ENCODE measurements at places on chromosomes 12 and 14.

GRCh38 chr12:130320536-130320935 lies 17.2 kb upstream of the PIWIL1 start:
- DNase-seq = no peak

DNA sequence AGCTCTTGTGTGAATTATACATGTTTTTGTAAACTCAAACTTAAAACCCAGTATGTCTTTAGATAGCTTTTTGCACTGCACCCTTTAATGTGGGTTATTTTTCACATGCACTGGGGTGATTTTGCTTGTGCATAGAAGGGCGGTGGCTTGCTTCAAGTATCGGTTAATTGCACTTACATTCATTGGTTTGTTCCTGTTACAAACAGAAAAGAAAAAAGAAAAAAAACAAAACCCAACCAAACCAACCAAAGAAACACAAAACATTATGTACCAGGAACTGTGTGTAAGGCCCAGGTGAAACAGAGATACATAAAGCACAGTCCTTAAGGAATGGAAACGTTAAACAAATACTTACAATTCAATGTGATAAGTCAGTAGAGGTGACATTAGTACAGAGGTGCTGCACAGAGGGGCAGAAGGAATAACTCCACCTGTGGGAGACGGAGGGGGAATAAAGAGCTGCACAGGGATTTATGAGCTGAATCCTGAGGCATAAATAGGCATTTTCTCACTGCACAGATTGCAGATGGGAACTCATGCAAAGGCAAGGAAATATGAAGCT lies 151.4 kb downstream of the KTN1 start:
- DNase-seq = no peak

DNA sequence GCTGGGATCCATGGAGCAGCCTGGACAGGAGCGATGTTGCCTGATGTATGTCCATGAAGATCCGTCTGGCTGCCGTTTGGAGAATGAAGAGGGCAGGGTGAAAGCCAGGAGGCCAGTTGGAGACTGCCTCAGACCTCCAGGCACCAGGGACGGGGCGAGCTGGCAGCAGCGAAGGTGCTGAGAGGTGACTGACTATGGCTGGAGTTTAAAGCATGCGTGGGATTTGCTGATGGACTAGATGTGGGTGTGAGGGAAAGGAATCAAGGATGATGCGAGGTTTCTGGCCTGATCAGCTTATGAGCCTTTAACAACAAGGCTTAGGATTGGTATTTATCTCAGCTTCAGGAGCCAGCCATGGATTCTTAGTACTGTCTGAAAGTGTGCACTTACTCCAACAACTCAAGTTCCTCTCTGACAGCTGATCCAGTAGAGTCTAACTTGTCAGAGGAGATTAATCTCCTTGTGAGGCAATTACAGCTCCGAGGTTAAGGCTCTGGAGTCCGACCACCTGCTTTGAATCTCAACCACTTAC lies 49.4 kb downstream of the DYNC1H1 start:
- no peak for DNase-seq

DNA sequence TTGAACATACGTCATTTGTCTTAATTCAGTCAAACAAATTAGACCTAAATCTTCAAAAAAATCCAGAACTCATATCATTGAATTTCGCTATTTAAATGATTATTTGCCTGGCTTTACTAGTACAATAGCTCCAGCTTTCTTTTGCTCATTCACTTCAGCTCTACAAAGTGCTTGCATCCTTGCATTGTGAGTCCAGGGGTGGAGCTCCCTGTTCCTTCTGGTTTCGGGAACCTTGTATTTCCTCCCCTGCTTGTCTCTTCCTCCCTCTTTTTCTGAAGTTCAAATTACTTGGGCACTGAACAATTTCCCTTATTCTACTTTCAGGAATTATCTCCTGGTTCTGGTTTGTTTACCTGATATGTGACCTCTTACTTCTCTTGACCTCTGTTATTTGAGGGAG lies 58.1 kb upstream of the KITLG start:
- peak; percentile 29 for DNase-seq

DNA sequence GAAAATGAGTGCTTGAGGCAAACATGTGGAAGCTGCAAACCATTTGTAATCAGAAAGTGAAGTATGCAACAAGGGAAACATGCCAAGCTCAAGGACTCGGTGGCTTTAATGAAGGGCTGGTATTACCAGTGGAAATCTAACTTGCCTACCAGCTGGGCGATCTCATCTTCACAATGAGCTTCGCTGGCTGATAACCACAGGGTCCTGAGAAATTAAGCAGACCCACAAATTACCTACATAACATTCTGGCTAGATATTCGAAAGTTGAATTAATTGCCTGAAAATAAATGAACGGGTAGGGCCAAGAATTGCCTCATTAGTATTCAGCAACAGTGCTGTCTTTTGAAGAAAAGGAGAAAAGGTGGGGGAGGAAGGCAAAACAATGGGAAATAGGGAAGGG lies 439.4 kb downstream of the PDZRN4 start:
- DNase-seq = no peak

GRCh38 chr14:26606729-26607312 lies 9.0 kb upstream of the NOVA1 start:
- no peak for DNase-seq

DNA sequence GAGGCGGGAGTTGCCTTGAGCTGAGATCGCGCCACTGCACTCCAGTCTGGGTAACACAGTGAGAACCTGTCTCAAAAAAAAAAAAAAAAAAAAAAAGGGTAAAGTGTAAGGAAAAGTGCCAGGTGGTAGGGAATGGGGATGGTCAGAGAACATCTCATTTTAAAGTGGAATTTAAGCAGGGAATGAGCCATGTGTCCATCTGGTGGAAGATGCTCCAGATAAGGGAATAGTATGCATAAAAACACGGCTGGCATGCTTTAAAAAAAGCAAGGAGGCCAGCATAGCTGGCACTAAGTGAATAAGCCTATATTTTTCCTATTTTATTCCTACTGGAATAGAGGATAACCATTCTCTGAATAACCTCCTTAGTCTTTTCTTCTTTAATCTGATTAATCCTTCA lies 33.7 kb downstream of the FAM186A start:
- no peak for DNase-seq

DNA sequence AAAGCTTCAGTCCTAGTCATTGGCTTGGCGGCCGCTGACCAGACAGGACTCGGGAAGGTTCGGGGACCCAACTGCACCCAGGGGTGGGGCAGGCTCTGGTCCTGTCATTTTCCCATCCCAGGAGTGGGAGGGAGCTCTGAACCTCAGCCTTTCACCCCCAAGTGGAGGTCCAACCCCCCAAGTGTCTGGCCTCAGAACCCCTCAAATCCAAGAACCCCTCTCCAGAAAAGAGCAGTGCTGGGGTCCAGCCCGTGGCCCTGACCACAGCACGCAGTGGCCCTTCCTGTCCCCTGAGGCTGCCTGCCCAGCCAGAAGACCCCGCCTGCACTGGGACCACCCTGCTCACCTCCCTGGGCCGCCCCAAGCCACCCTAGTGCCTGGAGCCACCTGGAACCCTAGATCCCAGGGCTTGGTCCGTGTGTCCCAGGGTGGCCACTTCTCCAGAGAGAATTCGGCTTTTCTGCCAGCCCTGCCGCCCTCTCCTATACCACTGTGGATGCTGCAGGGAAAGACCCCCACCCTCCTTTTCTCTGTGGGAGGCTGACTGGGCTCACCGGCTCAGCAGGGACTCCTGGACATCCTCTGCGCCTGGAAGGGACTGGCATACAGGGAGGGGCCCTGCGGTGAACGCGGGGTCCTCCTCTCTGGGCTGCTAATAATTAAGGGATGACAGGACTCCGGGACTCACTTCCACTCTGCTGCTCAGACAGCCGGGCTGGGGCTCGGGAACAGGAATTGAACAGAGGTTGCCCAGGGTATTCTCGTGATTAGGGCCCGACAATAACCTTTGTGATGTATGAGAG lies 326.9 kb upstream of the SFSWAP start:
- no peak for DNase-seq

GRCh38 chr12:111993292-111994150 lies 19.4 kb downstream of the TMEM116 start:
- DNase-seq = no peak

DNA sequence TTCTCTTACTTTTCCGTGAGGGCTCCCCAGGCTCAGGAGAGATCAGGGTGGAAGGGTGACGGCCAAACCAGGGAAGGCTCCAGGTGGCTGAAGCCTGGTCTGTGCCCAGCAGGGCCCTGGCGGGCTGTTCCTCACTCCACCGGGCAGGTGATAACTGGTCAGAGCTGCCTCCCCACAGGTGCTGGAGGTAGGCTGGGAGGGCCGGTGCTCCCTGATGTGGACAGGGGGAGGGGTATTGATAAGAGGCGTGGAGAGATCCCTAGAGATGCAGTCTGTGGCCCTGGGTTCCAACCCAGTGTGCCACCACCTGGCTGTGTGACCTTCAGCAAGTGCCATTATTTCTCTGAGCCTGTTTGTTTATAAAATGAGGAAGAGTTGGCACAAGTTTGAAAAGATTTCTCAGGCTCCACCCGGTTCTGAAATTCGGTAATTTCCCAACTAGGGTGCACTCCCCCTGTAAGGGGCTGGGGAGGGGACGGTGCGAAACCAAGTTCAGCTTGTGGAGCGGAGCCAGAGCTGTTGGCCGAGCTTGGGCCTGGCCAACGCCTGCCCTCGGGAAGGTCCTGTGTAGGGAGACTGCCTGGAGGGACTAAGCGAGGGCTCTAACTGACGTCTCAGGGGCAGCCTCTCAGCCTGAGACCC lies 1.0 kb upstream of the NR4A1 start:
- DNase-seq = no peak

DNA sequence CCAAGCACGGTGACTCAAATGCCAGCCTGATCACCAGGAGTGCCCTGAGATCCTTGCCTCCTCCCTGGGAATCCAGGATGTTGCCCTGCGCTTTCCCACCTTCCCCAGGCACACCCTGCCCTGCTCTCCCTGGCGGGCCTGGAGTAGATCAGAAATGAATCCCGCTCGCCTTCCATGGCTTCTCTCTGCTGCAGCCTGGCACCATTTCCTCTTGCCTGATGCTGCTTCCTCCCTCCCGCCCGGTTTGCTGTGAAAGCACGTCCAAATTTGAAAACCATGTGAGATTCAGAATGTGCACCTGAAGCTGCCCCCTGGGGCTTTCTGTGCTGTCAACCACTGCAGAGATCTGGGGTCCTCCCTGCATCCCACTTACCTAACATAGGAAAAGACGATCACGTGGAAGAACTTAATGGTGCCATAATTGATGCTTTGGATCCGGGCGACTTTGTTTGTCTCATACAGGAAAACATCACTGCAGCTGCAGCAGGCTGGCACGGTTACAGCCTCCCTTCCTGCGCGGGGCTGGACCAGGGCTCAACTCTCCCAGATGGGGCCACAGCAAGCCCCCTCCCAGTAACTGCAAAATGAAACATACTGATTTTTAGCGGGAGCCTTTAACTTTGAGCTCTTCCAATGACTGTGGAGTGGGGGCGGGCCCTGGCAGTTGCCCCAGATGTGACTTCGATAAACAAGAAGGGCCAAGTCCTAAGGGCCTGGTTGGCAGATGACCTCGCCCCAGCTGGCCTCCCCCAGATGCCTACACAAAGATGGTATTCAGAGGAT lies 24.9 kb upstream of the C12orf76 start:
- DNase-seq = no peak

DNA sequence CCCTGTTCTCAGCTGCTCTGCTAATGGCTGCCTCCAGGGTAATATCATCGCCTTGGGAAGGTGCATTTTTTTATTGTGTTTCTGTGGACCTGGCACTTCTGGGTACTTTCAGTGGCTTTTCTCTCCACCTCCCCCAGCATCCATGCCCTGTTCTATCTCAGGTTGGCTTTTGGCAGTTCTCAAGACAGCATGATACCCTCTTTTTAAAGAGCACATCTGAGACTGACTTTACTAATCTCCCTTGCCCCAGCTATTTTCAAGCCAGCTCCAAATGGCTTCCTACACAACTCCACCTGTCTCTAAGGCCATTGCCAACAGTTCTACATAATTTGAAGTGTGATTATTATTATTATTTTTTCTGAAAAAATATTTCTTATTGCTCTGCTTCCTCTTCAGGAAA lies 39.1 kb downstream of the CCDC175 start:
- no peak for DNase-seq

- DNase-seq = no peak
Observed at GRCh38 chr14:90040411-90040810, 21.4 kb upstream of the KCNK13 start.

- DNase-seq = peak; percentile 76
Observed at GRCh38 chr14:51219473-51220448, 20.3 kb upstream of the TMX1 start.

GRCh38 chr12:110338754-110339153 lies 57.7 kb downstream of the ATP2A2 start:
- DNase-seq = peak; percentile 30

- DNase-seq = peak; percentile 96
Observed at GRCh38 chr12:124906606-124907261, 7.7 kb downstream of the UBC start.

GRCh38 chr12:29008786-29009185 lies 140.3 kb upstream of the FAR2 start:
- DNase-seq = no peak

DNA sequence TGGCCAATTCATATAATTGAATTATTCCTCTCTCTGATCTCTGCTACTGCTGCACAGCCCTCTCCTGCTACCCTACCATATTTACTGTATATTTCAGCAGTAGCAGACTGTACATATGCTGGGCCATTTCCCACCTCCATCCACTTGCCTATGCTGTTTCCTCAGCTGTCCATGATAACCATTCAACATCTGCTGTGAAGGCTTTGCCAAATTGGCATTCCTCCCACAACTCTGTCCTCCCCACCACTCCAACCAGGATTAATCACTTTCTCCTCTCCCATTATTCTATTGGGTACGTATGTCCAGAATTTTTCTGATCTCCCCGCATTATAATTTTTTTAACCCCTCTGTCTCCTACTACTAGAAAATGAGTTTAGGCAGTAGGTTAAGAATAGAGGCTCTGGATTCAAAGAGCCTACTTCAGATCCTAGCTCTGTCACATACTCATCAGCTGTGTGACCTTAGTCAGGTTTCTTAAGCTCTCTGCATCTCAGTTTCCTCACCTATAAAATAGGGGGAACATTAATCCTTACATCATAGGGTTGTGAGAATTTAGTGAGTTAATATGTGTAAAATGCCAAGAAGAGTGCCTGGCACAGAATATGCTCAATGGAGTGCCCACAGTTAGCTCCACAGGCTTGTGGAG lies 123.3 kb downstream of the KICS2 start:
- peak; percentile 63 for DNase-seq

DNA sequence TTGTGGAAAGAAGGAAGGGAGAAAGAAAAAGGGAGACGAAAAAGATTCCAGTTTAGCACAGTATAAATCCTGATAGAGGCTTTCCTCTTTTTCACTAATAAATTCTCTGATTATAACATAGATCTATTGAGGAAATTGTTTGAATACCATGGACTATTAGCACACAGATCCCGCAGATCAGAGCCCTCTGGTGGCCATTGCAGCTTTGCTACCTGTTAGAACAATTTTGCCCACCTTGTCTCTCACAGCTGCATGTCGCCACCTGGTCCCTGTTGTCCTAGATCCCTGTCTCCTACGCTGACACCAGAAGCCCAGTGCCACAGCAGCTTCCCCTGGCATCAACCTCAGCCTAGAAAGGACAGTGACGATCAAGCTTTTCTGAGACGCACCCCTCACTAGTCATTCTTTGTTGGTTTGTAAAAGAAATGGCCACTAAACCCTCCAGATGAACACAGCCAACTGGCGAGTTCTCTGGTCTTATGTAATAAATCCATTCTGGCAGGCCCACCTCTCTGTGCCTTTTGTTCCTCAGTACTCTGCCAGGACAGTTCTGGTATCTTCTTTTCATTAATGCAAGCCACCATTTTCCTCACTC lies 9.9 kb downstream of the GPHB5 start:
- peak; percentile 55 for DNase-seq

Measured in choroid plexus epithelial cell (primary cell).